Kidney (tissue), 22 donors: ENCODE measurements at places on chromosomes 7 and 10. TPM values are rescaled to one million over a fixed set of nuclear protein-coding genes. Genes with fewer than 3 reads are reported as not detected.

- no peaks in the 10 kb centered on the region for H3K27me3 ChIP-seq
- H3K4me1 ChIP-seq = no peaks in the 10 kb centered on the region
- DNase-seq = no peak
- no peak overlapping the region for H3K4me3 ChIP-seq
- H3K27ac ChIP-seq = no peak overlapping the region
Measured at GRCh38 chr7:45021604-45022296, 21.7 kb downstream of the CCM2 start.

GRCh38 chr10:79116368-79116767, 47.6 kb downstream of the ZMIZ1 start:
- H3K4me3 ChIP-seq = no peak overlapping the region
- no peaks in the 10 kb centered on the region for H3K27me3 ChIP-seq
- H3K27ac ChIP-seq = peak overlapping the region; percentile 51
- H3K4me1 ChIP-seq = peaks cover 57% of the 10 kb centered on the region

GRCh38 chr7:112104120-112104519, 102.1 kb downstream of the DOCK4 start:
- DNase-seq = no peak
- no peak overlapping the region for H3K4me3 ChIP-seq
- H3K27me3 ChIP-seq = no peaks in the 10 kb centered on the region
- no peaks in the 10 kb centered on the region for H3K36me3 ChIP-seq
- H3K4me1 ChIP-seq = no peaks in the 10 kb centered on the region
- no peak overlapping the region for H3K27ac ChIP-seq

DNA sequence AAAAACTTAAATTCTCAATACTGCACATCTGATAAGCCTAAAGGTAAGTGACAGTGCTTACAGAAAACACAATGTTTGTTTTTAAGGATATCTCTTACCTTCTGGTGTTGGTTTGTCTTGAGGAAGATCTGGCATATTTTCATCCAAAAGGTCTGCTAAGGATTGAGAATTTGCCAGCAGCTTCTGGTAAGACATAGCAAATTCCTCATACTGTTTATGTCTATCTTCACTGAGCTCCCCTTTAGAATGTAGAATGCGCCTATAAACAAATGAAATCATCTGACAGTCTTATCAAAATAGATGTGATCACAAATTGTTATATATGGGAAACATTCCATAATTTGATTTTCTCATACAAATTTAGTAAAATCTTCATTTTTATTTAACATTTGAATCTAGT, 28.7 kb downstream of the UPF2 start:
- H3K27ac ChIP-seq = no peak overlapping the region
- no peaks in the 10 kb centered on the region for H3K4me1 ChIP-seq
- DNase-seq = no peak
- H3K36me3 ChIP-seq = peaks cover 2% of the 10 kb centered on the region
- H3K27me3 ChIP-seq = no peaks in the 10 kb centered on the region

DNA sequence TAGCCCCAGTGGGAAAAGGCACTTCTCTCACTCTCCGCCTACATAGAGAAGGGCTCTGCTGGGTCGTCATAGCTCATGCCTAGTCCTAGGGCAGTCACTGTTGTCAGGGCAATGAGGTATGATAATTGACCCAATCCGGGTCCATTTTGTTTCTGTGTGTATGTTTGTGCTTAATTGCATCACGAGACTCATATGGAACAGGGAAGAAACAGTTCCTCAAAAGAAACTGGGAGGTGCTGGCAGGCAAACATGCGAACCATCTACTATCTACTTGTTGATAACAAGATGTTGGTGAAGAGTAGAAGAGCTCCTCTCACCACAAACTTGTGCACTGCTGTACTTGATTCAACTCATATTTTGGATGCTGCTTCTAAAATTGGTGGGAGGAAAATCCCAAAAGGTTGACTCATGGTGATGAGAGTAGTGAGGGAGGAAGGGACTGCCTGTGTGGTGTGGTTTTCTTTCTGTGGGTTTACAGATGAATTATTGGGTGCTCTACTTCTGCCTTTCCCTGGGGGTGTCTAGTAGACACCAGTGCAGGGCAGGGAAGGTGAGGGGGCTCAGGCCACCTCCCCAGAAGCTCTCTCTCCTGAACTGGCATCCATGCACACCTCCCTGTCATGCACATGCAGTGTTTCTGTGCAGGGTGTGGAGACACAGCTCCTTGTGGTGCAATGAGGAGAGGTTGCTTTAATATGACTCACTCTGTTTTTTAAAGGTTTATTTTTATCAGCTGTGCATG, 29.4 kb downstream of the LSMEM1 start:
- no peak for DNase-seq
- no peaks in the 10 kb centered on the region for H3K4me1 ChIP-seq
- no peaks in the 10 kb centered on the region for H3K27me3 ChIP-seq
- H3K4me3 ChIP-seq = no peak overlapping the region
- H3K27ac ChIP-seq = no peak overlapping the region

DNA sequence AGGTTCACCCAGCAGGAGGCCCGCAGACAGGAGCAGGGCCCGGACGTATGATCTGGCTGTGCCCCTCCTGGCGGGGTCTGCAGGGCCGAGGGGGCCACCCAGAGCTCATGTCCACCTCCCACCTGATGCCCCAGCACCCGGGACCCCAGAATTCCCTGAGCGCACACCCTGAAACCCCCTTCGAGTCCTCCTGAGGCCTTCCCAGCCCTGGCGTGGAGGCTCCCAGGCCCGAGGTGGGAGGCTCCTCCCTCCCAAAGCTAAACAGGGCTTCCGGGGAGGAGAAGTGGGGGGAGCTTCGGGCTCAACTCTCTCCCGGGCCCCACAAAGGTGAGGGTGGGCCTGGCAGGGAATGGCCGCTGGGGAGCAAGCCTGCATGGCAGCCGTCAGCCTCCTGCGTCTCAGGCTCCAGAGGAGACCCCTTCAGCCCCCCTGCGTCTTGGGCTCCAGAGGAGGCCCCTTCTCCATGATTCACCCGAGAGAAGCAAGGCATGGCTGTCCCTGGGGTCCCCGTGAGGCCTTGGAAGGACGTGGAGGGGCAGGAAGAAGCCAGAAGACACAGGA, 30.2 kb downstream of the MICALL2 start:
- no peaks in the 10 kb centered on the region for H3K36me3 ChIP-seq
- DNase-seq = no peak
- no peaks in the 10 kb centered on the region for H3K4me1 ChIP-seq
- no peak overlapping the region for H3K4me3 ChIP-seq

DNA sequence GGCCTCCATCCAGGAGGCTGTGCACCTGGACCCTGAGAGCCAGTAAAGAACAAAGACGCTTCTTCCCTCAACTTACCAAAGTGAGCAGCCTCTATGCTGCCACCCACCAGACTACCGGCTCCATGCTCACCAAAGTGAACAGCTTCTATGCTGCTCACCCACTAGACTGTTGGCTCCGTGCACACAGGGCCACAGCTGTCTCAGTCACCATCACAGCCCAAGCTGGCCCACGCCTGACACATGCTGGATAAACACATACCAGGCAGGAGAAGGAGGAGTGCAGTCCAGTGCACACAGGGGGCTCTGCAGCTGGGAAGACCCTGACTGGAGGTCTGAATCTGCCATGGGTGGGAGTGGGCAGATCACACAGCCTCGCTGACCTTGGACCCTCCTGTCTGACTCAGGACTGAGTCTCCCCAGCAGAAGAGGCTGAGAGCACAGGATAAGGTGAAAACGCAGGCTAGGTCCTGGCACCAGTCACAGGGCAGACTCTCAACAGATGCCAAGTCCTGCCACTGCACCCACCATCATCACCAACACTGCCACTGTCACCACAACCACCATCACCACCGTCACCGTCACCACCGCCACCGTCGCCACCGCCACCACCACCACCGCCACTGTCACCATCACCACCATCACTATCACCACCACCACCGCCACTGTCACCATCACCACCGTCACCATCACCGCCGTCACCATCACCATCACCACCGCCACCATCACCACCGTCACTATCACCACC, 130.9 kb downstream of the MAD1L1 start:
- no peaks in the 10 kb centered on the region for H3K27me3 ChIP-seq
- DNase-seq = no peak
- H3K4me3 ChIP-seq = no peak overlapping the region
- no peaks in the 10 kb centered on the region for H3K36me3 ChIP-seq
- peaks cover 4% of the 10 kb centered on the region for H3K4me1 ChIP-seq

DNA sequence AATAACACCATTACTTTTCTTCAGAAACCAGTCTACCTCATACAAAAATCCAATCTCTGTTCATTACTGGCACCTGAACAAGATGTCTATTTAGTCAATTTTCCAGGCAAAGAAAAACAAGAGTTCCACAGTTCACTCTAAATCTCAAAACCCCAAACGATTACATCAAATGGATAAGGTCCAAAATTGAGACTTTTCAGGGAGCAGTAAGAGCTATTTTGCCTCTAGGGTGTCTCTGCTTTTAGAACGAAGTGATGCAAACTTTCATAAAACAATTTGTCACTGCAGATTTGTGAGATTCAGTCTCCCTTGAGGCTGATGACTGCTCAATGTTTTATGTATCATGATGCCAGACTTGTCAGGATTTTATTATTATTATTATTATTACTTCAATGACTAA, 937.0 kb upstream of the PHF14 start:
- no peaks in the 10 kb centered on the region for H3K36me3 ChIP-seq
- no peaks in the 10 kb centered on the region for H3K27me3 ChIP-seq
- no peaks in the 10 kb centered on the region for H3K4me1 ChIP-seq
- H3K4me3 ChIP-seq = no peak overlapping the region
- no peak overlapping the region for H3K27ac ChIP-seq

- DNase-seq = no peak
- H3K27me3 ChIP-seq = no peaks in the 10 kb centered on the region
- H3K27ac ChIP-seq = no peak overlapping the region
- H3K36me3 ChIP-seq = no peaks in the 10 kb centered on the region
- no peak overlapping the region for H3K4me3 ChIP-seq
Measured at GRCh38 chr10:113086282-113086681, 136.2 kb downstream of the TCF7L2 start.

- H3K4me3 ChIP-seq = no peak overlapping the region
- no peak overlapping the region for H3K27ac ChIP-seq
- H3K36me3 ChIP-seq = no peaks in the 10 kb centered on the region
- H3K4me1 ChIP-seq = no peaks in the 10 kb centered on the region
- DNase-seq = no peak
Measured at GRCh38 chr10:120688928-120689327, 162.2 kb upstream of the WDR11 start.

DNA sequence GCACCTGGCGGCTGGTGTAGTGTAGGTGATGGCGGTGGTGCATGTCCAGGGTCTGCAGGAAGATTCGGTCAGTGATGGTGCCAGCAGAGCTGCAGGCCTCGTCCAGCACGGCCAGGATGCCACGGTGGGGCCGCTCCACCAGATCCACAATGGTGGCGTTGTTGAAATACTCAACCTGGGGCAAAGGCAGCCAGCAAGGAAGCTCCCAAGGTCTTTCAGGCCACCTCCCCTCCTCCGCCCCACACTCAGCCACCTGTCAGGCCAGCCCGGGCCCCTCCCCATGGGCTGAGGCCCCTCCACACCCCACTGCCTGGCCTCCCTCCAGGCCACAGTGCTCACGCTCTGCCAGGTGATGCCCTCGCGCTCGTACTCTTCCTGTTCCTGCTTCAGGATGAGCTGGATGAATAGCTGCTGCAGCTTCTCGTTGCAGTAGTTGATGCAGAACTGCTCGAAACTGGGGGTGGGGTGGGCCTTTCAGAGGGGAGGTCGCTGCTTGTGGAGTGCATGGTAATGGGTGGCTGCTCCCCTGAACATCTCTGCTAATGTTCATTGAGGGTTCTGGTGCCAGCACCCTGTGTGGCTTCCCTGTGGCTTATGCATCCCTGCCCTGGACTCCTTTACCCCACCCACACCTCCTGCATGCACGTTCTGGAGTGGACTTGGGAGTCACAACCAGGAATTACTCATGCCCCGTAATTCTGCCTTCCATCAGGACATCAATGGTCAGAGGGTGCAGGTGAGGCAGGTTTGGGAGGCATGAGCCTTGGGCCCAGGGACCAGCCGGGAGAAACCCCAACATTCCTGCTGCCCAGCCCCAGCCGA, 8.9 kb downstream of the MYO1G start:
- no peak overlapping the region for H3K4me3 ChIP-seq
- no peaks in the 10 kb centered on the region for H3K4me1 ChIP-seq
- no peak overlapping the region for H3K27ac ChIP-seq
- H3K27me3 ChIP-seq = no peaks in the 10 kb centered on the region
- DNase-seq = peak; percentile 38
- H3K36me3 ChIP-seq = no peaks in the 10 kb centered on the region

GRCh38 chr10:1270906-1271305, 214.7 kb downstream of the WDR37 start:
- H3K4me1 ChIP-seq = no peaks in the 10 kb centered on the region
- no peak overlapping the region for H3K27ac ChIP-seq
- peak; percentile 28 for DNase-seq
- H3K4me3 ChIP-seq = no peak overlapping the region
- H3K27me3 ChIP-seq = no peaks in the 10 kb centered on the region

DNA sequence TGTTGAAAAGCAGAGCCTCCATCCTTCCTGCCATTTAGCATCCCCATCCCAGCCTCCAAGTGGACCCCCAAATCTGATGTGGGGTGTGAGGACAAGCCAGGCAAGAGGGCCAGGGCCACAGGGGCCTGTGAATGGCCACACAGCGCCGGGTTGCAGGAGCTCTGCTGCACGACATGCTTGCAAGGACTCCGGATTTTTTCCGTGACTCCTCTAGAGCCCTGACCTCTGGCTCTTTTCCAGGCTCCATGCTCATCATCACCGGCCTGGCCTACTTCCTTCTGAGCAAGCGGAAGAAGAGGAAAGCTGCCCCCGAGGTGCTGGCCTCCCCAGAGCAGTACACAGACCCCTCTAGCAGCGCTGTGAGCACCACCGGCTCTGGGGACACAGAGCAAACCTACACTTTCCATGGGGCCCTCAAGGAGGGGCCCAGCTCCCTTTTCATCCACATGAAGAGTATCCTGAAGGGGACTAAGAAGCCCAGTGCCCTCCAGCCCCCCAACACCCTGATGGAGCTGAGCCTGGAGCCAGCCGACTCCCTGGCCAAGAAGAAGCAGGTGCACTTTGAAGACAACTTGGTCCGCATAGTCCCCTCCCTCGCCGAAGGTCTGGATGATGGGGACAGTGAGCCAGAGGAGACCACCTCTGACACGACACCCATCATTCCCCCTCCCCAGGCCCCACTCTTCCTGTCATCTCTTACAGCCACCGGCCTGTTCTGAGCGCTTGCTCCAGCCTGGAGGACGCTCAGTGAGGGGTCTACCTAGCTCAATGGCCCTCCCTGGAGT, 23.5 kb downstream of the TMEM72 start:
- H3K36me3 ChIP-seq = no peaks in the 10 kb centered on the region
- H3K27ac ChIP-seq = peak overlapping the region; percentile 49
- no peak overlapping the region for H3K4me3 ChIP-seq

GRCh38 chr10:90062786-90063185, 361.4 kb downstream of the KIF20B start:
- no peak overlapping the region for H3K27ac ChIP-seq
- no peak overlapping the region for H3K4me3 ChIP-seq
- no peaks in the 10 kb centered on the region for H3K4me1 ChIP-seq

PIK3CG gene
- total RNA-seq = 8.6 TPM

ACTL6B gene
- not detected for total RNA-seq

JCAD gene
- total RNA-seq = 27.1 TPM

NKX6-2 gene
- 2.5 TPM for total RNA-seq

CD36 gene
- 10.0 TPM for total RNA-seq

OR2A5 gene
- not detected for total RNA-seq

CYP2C19 gene
- total RNA-seq = 0.28 TPM

GSAP gene
- total RNA-seq = 29.4 TPM

UCMA gene
- not detected for total RNA-seq

SLC16A12 gene
- total RNA-seq = 38.8 TPM

LEP gene
- not detected for total RNA-seq

GTPBP10 gene
- total RNA-seq = 31.8 TPM
